ENCODE measurements at places on chromosomes 1 and 21.
A peak's percentile ranks its signal among the peaks of the same experiment; 100 is the strongest.

GRCh38 chr1:23118957-23119792, 49.5 kb downstream of the LUZP1 start:
- DNase-seq: no peak

GRCh38 chr1:226073184-226073950, 10.9 kb downstream of the H3-3A start:
- DNase-seq: no peak

- peak; percentile 89 for DNase-seq
Measured at GRCh38 chr1:2248127-2248826, 20.2 kb downstream of the SKI start.

DNA sequence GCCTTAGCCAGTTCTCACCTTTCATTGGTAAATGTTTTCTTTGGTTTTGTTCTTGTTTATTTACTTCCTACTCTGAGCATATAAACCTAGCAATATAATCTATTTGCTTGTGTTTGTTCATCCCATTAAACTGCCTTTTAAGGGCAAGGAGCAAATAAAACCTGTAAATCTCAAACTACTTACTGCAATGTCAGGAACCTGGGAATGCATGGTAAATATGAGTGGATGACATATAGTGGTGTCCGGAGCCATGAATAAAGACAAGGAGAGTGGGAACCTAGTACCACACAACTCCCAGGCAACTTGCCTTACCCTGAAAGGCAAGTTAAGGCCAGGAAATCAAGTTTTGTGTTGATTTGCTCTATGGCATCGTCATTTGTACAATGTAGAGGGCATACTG, 1133.7 kb upstream of the NCAM2 start:
- no peak for DNase-seq

GRCh38 chr1:111880881-111881837, 108.3 kb downstream of the KCND3 start:
- DNase-seq: no peak
